Activated T-helper 1 cell treated with anti-CD3 and anti-CD28 coated beads, Interleukin-12 subunit alpha, Interleukin-12 subunit beta, Interleukin-2, Interleukin-4 antibody, amounts not matched to agents 30 ng/mL and 10 ng/mL and 1 ng/mL, durations not matched to agents 14 hours and 24 hours and 36 hours (primary cell): ENCODE measurements at places on chromosomes 3 and 15. TPM values are rescaled to one million over a fixed set of nuclear protein-coding genes. Genes with fewer than 3 reads are reported as not detected.

The RTP4 gene
- total RNA-seq = 3.4 and 4.0 TPM in 2 replicates

The DNAJA4 gene
- 68.4 and 70.8 TPM in 2 replicates for total RNA-seq

The SYNPR gene
- total RNA-seq = not detected in 2 replicates

The SCN5A gene
- total RNA-seq = not detected in 2 replicates

The BSN gene
- 0.13 and 0.34 TPM in 2 replicates for total RNA-seq

The NKIRAS1 gene
- 3.9 and 4.5 TPM in 2 replicates for total RNA-seq
